ENCODE measurements at places on chromosomes 2 and 18.

DNA sequence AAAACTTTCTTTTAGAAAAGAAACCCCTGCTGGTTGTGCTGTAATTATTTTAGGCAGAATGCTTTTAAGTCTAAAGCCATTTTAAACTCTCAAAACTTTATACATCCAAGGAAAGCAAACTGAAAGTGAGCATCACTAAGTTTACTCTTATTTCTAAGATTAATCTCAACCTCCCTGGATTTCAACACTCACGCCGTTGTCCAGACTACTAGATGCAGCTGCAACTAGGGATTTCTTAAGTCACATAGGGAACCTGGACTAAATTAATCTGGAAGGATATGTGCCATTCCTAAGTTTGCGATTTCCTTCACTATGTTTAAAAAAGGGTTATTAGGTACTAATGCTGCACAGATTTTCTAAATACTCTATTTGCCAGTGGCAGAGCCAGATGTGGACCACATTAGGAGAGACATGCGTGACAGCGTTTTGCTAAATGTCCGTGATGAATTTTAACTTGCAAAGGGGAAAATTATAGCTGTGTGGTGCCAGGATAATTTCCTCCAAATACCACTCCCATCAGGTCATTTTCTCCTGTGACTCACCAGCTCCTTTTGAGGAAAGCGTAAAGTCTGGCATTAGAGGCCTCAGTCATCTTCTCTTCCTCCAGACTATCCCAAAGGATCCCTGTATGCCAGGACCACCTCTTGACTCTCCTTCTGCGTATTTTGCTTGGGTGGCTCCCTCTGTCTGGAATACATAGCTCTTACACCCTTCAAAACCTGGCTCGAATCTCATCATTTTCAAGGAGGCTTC is 143.7 kb downstream of the ATL2 start:
- DNase-seq: no peak

GRCh38 chr2:50729306-50730049 is 302.5 kb downstream of the NRXN1 start:
- DNase-seq: no peak

GRCh38 chr2:133377599-133377998 is 190.7 kb downstream of the NCKAP5 start:
- DNase-seq: no peak

DNA sequence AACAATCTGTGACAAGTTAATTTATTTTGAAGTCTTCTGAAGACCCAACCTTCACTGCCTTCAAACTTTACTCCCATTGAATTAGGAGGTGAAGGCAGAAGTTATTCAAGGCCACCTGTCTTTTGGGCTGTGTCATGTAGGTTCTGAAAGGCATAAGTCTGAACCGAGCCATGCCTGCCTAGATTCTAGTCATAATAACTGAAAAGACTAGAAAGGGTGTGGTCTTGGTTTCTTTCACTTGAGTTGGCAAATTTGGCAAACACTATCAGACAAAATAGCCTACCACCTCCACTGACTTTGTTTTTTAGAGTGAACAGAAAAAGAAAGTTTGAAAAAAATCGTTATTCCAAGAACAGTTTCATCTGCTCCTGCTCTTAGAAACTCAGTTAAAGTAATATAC is 38.4 kb downstream of the PPM1B start:
- no peak for DNase-seq

DNA sequence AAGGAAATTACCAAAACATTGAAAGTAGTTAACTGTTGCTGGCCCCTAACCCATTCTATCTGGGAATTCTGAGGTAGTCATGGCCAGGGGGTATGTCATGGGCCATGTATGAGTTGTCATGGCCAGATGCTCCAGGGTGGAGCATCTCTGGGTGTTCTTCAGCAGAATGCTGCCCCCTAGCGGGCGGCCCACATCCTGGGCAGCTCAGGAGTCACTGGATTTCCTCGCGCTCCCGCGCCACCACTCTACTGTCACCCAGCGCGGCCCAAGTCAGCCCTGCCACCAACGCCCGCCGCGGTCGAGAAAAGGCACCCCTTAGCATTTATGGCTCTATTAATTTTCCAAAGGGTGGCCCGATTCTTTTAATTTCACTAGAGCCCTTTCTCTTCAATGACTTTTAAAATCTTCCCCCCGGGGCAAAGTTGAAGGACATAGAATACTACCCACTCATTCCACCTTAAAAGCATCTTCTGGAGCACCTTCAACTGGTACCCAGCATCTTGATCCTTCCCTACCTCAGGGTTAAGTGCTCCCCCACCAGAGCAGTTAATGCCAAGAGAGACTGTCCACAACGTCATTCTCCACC is 41.6 kb downstream of the PKDCC start:
- DNase-seq: no peak

GRCh38 chr2:195694553-195694952 is 37.5 kb downstream of the SLC39A10 start:
- DNase-seq: no peak

DNA sequence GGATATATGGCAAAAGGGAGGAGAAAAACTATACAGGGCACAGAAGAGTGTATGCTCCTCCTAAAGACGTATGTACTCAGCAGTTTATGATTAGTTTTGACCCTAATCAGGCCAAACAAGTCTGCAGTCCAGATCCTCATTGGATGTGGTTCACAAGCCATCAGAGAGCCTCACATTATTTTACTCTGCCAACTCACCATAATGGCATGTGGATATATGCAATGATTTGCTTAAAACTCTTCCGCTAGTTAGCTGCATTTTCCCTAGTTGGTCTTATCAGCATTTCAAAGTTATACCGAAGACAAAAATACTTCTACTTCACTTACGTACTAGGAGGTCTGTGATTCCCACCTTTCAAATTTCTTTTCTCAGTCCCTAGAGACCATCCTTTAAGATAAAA is 198.4 kb downstream of the CMPK2 start:
- no peak for DNase-seq

- no peak for DNase-seq
Observed at GRCh38 chr2:233499928-233500327, 66.7 kb downstream of the USP40 start.

DNA sequence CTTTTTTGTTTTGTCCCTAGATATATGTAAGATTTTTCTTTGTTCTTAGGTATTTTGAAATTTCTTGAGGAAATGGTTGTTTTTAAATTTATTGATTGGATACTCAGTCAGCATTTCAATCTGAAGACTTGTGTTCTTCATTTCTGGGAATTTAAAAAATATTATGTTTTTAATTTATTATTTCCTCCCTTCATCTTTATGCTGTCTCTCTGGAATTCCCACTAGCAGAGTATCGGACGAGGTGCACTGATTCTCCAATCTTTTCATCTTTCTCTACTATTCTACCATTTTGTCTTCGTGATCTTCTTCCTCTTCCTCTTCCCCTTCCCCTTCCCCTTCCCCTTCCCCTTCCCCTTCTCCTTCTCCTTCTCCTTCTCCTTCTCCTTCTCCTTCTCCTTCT is 12.3 kb downstream of the SCTR start:
- DNase-seq: no peak

DNA sequence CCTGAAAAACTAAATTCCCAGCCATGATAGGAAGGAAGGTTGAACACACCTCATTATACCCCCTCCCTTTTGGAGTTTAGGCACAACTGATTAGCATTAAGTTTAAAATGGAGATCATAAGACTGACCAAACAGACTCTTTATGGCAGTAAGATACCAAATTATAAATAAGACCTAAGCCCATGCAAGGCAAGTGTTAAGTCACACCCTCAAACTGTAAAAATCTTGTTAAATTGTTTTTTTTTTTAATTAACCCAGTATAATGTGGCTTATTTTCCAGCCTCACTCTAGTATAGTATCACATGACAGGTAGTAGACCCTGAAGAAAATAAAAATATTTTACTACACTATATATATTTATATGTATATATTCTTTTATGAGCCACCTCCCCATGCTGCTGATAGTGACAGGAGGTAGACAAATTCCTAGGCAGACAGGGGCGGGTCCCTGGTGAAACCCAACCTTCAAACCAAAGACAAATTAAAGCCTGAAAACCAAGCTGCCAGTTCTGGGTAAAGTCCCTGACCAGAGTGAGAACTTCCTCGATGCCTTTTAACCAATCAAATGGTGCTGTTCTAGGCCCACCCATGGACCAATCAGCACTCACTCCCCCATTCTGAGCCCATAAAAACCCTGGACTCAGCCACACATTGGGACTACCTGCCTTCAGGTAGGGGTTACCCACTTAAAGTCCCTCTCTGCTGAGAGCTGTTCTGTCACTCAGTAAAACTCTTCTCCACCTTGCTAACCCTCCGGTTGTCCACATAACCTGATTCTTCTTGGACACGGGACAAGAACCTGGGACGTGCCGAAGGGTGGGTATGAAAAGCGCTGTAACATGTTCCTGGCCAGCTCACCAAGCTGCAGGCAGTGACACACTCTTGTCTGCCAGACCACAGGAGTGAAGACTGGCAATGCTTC is 123.9 kb upstream of the B3GNT2 start:
- no peak for DNase-seq

- no peak for DNase-seq
Observed at GRCh38 chr18:36567800-36568199, 261.0 kb downstream of the TPGS2 start.

DNA sequence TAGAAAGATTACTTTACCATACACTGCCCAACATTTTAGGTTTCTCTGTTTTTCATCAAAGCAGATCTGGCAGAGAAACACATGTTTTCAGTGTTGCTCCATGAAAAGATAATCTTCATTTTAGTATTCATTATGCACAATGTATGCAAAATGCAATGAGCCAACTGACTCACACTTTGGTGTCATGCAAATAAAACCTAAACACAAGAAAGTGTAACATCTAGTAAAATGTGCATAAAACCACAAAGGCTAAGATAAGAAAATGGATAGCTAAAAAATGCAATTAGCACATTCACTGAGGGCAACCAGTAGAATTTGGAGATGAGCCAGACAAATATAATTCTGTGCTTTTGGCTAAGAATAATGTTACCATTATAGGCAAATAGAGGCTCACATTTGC is 203.5 kb upstream of the UBE2E3 start:
- no peak for DNase-seq

All from head of caudate nucleus (tissue), 42 donors.